ENCODE measurements at places on chromosomes 12 and 14.

GRCh38 chr12:68839183-68840147, 31.5 kb downstream of the MDM2 start:
- no peak for DNase-seq

GRCh38 chr12:5461966-5462365, 30.1 kb downstream of the NTF3 start:
- DNase-seq, result no peak

- no peak for DNase-seq
Measured at GRCh38 chr12:15001733-15002382, 29.0 kb downstream of the PDE6H start.

DNA sequence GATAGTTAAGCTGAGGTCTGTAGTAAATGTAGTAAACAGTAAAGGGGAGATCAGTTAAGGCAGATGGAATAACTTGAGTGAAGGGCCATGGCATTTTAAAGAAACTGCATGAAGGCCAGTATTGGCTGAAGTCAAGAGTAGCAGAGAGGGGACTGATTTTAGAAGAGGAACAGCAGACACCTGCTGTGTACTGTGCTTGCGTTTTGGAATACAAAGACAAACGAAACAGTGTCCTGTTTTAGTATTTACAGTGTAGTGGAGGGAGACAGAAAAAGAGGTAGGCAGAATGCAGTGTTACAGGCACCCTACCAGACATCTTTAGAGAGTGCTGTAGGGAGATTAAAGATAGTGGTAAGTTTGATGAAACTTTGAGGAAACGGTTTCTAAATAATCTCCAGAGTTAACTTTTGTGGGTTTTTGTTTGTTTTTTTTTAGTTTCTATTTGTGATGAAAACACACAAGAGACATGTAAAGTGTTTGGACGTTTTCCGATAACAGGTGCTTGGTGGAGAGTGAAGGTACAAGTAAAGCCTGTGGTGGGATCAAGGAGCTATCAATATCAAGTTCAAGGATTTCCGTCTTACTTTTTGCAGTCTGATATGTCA, 2.1 kb downstream of the HELB start:
- peak; percentile 27 for DNase-seq

- DNase-seq, result peak; percentile 42
Measured at GRCh38 chr14:21069388-21070082, 569 bp upstream of the ARHGEF40 start.

- no peak for DNase-seq
Measured at GRCh38 chr12:96431067-96431466, 30.8 kb upstream of the CDK17 start.

- DNase-seq, result no peak
Measured at GRCh38 chr14:21019366-21019765, 5.5 kb downstream of the NDRG2 start.
